Jurkat, Clone E6-1 (cell line): ENCODE measurements at places on chromosomes 7 and 10.
A peak's percentile ranks its signal among the peaks of the same experiment; 100 is the strongest.

GRCh38 chr10:70970830-70971229 lies 82.5 kb upstream of the PCBD1 start:
- no peak for DNase-seq

- no peak for DNase-seq
These were observed 130.6 kb downstream of the PLXDC2 start for GRCh38 chr10:19946791-19947190.

- DNase-seq = no peak
These were observed 69.2 kb upstream of the CAMK2B start for GRCh38 chr7:44394636-44395035.

DNA sequence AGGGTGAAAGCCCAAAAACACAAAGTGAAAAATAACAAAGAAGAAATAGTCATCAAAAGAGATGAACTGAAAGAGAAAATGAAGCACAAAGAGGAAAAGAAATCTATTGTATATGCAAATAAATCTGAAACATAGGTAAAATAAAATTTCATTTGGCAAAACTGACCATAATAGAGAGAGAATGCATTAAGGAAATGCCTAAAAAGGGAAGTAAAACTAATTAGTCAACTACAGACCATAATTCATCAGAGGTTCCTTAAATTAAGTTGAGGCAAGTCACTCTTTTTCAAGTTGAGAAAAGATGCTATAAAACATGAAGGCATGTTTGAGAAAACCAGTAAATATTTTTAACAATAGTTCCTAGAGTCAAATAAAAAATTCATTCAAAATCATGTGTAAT lies 233.3 kb downstream of the LRRN3 start:
- no peak for DNase-seq

DNA sequence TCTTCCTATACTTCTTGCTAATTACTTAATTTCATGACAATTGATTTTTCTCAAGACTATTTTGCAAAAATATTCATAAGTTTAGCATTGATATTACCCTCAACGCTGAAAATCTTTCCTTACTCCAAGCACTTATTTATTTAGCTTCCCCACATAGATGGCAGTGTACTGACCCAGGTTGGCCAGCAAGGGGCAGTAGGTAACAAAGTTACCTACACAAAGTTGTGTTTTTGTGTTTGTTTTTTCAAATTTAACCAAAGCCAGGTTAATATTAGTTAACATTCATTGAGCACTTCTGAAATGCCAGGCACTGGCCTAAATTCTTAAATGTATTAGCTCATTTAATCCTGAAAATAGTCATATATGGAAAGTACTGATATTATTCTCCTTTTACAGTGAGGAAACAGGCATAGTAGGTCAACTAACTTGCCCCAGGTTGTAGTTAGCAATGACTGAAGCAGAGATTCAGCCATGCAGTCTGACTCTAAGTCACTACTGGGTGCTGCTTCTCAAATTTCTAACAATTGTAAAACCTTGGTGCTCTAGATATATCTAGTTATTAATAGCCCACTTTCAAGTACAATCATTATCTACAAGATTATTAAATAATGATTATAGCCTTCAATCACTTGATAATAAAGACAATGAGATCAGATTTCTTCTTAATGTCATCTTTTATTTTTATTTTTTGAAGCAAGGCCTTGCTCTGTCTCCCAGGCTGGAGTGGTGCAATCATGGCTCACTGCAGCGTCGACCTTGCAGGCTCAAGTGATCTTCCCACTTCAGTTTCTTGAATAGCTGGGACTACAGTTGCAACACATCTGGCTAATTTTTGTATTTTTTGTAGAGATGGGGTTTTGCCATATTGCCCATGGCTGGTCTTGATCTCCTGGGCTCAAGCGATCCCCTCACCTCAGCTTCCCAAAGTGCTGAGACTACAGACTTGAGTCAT lies 5.8 kb upstream of the GGCT start:
- peak; percentile 39 for DNase-seq
